ENCODE measurements at places on chromosomes 12 and 14.

GRCh38 chr12:21221778-21222177 is 90.8 kb downstream of the SLCO1B1 start:
- DNase-seq, result no peak

DNA sequence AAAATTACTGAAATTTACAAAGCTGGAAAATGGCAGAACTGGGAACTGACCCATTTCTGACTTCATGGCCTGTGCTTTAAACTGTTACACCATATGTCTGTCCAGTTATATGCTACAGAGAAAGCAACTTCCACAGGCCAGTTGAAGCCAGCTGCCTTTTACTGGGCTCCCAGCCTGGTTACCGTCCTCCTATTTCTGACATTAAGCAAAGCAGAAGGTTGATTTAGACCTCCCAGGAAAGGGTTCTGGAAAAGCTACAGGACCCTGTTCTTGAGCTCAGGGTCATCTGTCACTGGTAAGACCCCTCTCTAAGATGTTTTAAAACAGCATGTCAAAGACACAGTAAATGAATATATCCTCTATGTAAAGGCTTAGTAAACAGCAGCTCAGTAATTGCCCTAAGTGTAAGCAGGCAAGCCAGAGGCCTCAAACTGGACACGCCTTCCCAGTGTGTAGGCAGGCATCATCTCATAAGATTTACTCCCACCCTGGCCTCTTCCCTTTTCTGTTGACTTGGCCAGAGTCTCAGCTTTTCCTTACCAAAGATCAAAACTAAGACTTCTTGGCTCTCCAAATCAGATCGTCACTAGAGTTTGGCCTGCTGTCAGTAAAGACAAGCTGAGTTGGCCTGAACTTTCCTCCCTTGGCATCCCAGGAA is 55.4 kb upstream of the RNU6-8 start:
- DNase-seq, result no peak

GRCh38 chr12:121822393-121823100 is 18.7 kb downstream of the SETD1B start:
- DNase-seq, result no peak

GRCh38 chr12:91967590-91967989 is 178.1 kb downstream of the BTG1 start:
- DNase-seq, result no peak

- DNase-seq, result no peak
Measured at GRCh38 chr14:46951103-46951502, 299.5 kb upstream of the RPL10L start.

GRCh38 chr12:122006186-122006926 is 15.3 kb upstream of the BCL7A start:
- no peak for DNase-seq

DNA sequence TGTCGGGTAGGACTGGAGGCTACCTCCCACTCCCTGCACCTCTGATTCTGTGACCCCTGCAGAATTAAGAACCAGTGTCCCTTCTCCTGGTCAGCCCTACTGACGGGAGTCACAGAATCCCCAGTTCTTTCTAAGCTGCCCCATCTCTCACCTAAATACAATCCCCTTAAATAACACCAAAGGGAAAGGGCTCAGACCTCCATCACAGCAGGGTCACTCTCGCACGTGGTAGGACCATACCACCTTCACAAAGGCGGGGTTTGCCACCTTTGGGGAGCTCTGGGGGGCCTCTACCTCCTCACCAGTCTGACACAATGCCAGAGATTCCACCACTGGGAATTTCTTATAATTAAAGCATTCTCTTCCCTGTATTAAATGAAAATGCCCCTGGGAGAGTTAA is 35.6 kb downstream of the DAD1 start:
- no peak for DNase-seq

- DNase-seq, result peak; percentile 45
Measured at GRCh38 chr12:122980183-122981035, at the start of gene ARL6IP4. TSS of gene ARL6IP4 (plus strand) at chr12:122980681. CDS start at chr12:122981140, 459 bp downstream.

DNA sequence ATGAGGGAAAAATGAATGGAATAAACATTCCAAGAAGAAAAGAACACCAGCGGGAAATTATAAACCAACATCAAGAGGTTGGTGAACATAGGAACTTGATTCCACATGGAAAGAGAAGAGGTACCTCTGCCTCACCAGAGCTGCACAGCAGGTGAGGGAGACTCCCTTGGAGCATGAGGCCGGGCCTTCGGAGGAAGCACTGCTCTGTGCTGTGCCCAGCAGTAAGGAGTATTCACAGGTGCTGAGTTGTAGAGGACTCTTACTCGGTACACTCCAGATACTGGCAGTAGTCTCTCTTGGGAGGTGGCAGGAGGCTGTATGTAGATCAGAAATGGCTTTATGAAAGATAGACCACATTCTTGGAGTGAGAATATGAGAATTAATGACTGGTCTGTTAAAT is 76.0 kb downstream of the NPAS3 start:
- no peak for DNase-seq

DNA sequence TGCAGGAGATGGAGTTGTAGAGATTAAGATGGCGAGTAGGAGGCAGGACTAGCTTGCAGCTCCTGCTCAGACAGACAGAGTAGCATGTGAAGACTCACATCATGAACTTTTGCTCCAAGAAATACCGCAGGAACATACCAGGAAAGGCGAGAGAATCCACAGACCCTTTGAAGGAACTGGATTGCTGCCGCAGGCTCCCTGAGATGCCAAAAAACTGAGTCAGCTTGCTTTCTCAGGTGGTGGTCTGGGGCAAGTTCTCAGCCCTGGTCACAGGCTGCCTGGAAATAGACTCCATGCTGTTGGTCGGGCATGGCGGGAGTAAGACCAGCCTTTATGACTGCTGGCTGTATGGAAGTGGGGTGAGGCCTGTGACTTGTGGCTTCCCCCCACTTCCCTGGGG is 163.6 kb upstream of the NAV3 start:
- DNase-seq, result no peak

- DNase-seq, result peak; percentile 32
Measured at GRCh38 chr12:46219877-46220655, 48.8 kb downstream of the SLC38A1 start.

DNA sequence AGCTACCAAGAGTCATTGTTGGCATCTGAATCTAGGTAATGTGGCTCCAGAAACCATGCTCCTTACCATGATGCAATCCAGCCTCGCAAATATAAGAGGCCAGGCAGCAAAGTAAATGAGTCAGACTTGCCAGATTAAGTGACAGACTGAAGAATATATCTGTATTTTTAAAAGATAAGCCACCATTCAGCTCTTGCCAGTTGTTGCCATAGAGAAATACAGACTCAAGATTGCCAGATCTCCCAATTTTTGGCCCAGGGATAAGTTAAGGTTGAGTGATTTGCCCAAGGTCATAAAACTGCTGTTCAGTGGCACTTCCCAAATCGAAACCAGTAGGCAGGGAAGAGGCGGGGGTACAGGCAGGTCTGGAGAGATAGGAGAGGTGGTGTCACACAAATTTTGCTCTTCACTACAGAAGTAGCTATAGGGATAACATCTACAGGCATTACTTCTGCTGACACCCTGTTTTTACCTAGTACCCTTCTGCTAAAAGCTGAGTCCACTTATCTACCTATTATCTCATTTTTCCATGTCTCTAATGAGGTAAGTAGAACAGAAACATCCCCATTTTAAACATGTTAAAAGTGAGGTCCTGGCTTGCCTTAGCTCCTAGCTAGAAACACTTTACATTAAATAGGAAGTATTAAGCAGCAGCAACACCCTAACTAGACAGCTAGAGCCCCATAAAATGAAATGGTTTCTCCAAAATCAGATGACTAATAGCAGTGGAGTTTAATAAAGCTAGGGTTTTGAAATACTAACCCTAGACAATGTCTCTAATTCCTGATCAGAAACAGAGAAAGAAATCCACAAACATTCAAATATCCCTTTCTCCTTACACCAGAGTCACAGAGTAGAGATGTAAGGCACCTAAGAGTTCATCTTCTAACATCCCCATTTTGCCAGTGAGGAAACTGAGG is 19.5 kb downstream of the DCAF5 start:
- DNase-seq, result no peak

GRCh38 chr14:101729382-101729781 is 32.1 kb upstream of the PPP2R5C start:
- DNase-seq, result no peak

DNA sequence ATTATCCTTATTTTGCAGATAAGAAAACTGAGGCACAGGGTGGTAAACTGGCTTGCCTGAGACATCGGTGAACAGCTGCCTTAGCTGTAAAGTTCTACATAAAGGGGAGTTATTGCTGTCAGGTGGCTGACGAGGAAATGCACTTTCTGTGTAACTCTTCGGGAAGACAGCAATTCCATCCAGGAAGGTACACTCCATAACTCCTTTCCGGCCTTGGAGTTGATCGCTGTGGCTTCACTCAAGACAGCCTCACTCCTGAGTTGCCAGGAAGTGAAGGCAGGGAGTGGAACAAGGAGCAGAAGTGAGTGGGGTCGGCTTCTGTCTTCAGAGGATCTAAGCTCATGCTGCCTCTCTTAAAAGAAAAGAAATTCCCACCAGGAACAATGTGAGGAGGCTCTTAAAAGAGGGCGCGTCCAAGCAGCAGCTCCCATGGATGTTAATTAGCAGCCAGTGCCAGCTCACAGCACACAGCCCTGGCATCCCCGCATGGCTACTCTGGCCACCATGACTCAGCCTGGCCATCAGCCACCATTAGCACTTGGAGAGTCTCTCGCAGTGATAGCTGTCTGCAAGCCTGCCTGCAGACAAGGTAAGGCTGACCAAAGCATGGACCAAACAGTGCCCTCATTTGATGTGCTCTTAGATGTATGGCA is 60.3 kb downstream of the NUAK1 start:
- DNase-seq, result no peak

- DNase-seq, result no peak
Measured at GRCh38 chr14:38255408-38255672, 553 bp downstream of the CLEC14A start.

DNA sequence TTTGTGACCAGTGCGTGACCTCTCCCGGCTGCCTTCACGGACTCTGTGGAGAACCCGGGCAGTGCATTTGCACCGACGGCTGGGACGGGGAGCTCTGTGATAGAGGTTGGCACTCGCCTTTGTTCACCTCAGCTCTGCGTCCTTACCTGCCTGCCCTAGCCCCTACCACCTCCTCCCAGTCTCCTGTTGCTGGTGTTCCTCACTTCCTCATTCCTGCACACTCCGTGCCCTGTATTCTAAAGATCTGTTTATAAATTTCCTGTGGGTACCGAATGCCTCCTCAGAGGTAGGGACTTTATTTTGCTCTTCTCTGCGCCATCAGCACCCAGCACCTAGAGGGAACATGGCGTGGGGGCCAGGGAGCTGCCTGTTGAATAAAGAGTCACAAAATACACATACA is 2.3 kb downstream of the DLK1 start:
- DNase-seq, result no peak

- DNase-seq, result no peak
Measured at GRCh38 chr14:60975551-60975950, 5.3 kb downstream of the TRMT5 start.

- DNase-seq, result no peak
Measured at GRCh38 chr12:64691227-64691794, 67.9 kb downstream of the GNS start.

- DNase-seq, result peak; percentile 11
Measured at GRCh38 chr12:13347241-13348043, 150.9 kb downstream of the EMP1 start.

DNA sequence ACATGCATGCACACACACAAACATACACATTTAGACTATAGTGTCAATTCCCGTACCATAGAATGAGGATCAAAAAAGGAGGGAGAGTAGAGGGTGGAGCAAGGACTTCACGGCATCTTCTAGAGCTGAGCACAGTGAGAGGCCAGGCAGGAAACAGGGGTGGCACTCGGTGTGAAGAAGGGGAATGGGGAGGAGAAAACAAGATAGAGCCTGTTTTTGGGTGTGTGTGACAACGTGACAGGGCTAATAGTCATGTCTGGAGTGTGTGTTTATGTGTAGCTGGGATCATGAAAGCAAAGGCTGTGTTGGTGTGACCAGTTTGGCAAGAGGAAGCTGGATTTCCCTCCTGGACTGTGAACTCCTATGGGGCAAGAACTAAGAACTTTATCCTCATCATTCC is 9.9 kb upstream of the ACVR1B start:
- DNase-seq, result no peak

DNA sequence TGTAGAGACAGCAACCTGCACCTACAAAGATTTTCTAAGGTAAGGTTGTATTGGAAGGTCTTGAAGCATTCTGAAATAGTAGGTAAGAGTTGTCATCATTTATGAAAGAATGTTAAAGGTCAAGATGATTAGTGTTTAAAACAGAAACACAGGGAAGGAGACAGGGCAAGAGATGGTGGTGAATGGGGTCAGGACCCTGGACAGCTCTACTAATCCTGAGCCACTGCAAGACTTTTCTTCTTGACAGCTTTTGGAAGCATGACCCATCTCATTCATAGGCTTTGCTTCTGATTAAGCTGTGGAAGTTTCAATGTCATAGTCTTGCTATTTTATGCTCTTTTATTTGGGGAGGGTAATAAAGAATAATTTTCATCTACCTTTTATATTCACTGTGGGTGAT is 75.5 kb upstream of the CAND1 start:
- no peak for DNase-seq

- no peak for DNase-seq
Measured at GRCh38 chr14:97428808-97429440, 631.7 kb downstream of the VRK1 start.

DNA sequence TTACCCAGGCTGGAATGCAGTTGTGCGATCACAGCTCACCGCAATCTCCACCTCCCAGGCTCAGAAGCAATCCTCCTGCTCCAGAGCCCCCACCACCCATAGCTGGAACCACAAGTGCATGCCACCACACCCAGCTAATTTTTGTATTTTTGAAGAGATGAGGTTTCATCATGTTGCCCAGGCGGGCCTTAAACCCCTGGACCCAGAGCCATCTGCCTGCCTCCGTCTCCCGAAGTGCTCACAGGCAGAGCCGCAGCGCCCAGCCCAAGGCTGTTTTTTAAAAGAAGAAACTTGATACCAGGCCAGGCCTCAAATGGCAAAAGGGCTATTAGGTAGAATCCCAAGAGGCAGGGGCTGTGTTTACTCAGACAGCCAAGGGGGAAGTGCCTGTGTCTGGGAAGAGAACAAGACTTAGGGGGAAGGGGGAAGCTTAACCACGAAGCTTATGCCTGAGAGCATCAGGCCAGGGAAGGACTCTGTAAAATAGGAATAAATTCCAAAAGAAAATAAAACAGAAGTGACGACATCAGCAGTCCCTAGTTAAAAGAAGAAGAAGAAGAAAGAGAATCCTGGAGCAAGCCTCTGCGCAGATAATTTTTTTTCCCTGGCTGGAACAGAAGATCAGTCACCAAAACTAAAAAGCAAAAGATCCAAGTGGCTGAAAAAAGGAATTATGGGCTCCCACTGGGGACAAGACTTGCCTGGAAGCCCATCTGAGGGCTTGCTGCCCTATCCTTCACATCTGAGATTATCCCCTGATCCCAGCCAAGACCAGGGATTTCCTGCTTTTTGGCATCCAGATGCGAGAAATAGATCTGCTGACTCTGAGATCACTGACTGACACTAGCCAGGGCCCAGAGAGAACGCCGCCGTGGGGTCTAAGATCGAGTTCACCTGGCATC is 170.5 kb downstream of the NDUFA12 start:
- DNase-seq, result no peak

Data from stimulated activated CD4-positive, alpha-beta T cell treated with anti-CD3 and anti-CD28 coated beads, Interleukin-1b, Interleukin-23, amount 100 ng/mL, for 1 hour (primary cell).